ENCODE measurements at places on chromosomes 16 and 17.
A peak's percentile ranks its signal among the peaks of the same experiment; 100 is the strongest.

DNA sequence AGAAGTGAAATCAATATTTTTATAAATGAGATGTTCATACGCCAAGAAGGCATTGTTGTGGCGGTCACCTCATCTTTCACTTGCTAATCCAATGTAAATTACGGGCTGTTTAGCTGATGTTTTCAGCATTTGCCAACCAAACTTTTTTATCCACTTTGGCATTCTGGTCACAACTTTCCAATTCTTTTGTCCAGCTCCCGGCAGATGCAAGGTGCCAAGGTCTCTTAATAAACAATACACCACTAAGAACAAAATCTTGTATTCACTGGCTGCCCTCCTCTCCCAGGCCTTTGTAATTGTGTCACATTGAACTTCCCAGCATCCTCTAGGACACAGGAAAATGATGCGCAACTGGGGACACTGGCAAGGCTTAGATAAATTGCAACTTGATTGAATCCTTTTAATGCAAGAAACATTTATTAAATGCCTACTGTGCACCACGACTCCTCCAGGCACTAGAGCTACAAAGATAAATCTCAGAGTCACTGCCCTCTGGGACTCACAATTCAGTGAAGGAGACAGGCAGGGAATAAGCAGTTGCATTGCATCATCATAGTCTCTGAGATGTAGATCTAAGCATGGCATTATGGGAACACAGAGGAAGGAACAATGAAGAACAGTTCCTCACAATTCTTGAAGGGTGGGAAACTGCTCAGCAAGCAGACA lies 165.4 kb upstream of the C16orf82 start:
- no peak for DNase-seq

DNA sequence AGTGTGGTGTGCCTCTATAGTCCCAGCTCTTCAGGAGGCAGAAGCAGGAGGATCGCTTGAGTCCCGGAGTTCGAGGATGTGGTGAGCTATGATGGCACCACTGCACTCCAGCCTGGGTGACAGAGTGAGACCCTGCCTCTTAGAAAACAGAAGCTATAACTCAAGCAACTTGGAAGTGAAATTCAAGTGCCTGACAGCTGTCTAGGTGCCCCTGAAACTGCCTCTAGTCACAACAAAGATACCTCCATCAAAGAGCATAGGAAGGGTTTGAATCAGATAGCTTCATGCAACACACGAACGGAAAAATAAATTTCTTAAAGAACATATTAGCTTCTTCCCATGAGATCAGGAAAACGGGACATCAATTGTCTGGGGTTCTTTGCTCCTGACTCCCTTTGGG lies 860 bp upstream of the PLCG2 start:
- no peak for DNase-seq

- no peak for DNase-seq
Measured at GRCh38 chr16:1536601-1537000, 3.1 kb downstream of the TMEM204 start.

GRCh38 chr16:30896889-30897733 lies 697 bp downstream of the CTF1 start:
- peak; percentile 62 for DNase-seq

GRCh38 chr17:44402564-44403172 lies 13.2 kb upstream of the ITGA2B start:
- DNase-seq, result no peak

Data from stimulated activated CD4-positive, alpha-beta T cell treated with anti-CD3 and anti-CD28 coated beads, Interleukin-1b, Interleukin-23, amount 100 ng/mL, for 24 hours (primary cell).